ENCODE measurements at places on chromosomes 3 and 15. TPM values are rescaled to one million over a fixed set of nuclear protein-coding genes. Genes with fewer than 3 reads are reported as not detected.

The ZSCAN29 gene
- total RNA-seq = 12.8 TPM

DNA sequence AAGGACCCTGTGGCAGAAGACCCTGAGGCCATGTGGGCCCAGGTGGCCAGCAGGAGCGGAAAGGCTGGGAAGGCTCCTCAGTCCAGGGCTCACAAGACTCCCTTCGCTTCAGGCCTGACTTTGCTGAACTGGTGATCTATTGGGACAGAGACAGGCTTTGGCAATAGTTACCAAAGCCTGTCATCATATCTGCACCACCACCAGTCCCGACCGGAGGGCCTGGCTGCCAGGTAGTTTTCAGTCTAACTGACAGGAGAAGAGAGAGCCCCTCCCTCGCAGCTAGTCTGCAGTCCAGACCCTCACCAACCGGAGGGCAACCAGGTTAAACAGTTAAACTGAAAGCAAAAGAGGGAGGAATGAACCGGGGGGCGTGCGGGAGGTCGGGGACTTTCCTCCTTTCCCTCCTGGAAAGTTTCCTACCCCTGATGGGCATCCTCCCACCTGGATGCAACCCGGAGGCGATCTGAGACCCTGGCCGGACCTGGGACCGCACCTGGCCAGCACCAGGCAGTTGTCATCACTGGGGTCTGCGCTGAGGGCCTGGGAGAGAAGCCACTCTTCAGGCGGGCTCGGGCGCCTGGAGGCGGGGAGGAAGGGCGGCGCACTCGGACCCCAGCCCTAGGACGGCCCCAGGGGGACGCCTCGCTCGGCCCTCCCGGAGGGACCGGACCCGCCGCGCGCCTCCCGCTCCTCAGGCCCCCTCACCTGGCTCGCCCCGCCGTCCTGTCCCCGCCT, 435 bp downstream of the RAB27A start:
- peak; percentile 28 for DNase-seq

DNA sequence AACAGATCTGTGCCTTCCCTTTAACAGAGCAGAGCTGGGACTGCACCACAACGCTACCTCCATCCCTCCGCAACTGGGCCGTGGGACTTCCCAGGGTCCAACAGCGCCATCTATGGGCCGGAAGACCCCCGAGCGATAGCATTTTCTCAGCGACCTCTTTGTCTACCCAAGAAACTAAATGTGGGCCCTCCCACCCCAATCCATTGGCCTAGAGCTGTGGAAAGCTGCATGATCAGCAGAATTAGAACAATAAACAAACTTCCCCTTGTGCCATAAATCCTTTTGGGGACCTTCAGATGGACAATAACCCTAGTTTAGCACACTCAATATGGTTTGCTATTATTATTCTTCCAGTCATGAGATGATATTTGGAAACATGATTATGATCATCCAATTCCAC, 74.8 kb upstream of the NTRK3 start:
- DNase-seq = peak; percentile 6

GRCh38 chr3:64042952-64043351, 19.7 kb upstream of the PSMD6 start:
- DNase-seq = no peak

Measured in dermis microvascular lymphatic vessel endothelial cell (primary cell).